ENCODE measurements at places on chromosomes 7 and 10.

GRCh38 chr7:100130608-100131453 lies 4.1 kb downstream of the MBLAC1 start:
- DNase-seq: peak; percentile 89

DNA sequence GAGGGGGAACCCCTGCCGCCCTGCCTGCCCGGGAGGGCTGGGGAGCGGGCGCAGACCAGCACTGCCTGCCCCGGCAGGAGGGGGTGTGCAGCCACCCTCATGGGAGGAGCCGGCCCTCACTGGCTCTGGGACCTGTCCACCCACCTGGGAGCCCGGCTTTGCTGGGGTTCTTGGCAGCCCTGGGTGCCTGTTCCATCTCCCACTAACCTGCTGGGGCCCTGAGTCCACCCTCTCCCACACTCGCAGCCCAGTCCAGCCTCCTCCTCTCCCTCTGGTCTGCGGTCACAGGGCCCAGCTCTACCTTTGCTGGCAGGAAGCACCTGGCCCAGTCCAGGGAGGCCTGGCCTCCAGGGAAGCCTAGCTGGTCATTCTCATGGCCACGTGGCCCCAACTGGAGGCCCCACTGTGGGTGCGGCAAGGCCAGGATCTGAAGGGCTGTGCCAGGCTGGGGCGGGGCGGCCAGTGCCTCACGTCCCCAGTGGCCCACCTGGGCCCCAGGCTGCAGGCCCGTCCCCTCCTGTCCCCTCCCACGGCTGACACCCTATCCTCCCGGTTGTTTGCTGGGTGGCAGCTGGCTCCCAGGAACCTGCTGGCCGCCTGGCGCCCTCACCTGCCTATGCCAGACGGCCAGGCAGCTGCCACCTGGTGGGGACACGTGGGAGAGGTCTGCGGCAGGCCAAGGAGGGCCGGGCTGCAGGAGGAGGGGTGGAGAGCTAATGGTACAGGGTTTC lies at the start of gene TMEM184A:
TMEM184A (minus strand) TSS at position 393 of the 731 bp plus-strand sequence. CDS start 721 bp downstream, outside the sequence.
- peak; percentile 60 for DNase-seq

DNA sequence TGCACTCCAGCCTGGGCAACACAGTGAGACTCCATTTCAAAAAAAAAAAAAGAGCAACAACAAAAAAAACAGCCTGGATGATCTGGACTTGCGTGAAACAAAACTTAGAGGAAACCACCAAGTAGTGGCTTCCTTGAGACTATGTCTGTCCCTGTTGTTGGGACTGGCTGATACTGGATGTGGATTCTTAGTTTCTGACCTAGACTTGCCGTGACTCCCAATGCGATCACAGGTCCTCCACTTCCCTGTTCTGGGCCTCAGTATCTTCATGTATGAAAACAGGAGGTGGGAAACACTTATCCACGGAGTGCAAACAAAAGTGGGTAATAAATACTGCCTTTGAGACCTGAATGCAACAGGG lies 125.7 kb downstream of the PRPF18 start:
- no peak for DNase-seq

GRCh38 chr10:98351831-98352402 lies 63.1 kb downstream of the PYROXD2 start:
- no peak for DNase-seq
